ENCODE measurements at places on chromosomes 6 and 20.

- DNase-seq = no peak
These were observed 115.7 kb downstream of the AIG1 start for GRCh38 chr6:143176090-143177021.

DNA sequence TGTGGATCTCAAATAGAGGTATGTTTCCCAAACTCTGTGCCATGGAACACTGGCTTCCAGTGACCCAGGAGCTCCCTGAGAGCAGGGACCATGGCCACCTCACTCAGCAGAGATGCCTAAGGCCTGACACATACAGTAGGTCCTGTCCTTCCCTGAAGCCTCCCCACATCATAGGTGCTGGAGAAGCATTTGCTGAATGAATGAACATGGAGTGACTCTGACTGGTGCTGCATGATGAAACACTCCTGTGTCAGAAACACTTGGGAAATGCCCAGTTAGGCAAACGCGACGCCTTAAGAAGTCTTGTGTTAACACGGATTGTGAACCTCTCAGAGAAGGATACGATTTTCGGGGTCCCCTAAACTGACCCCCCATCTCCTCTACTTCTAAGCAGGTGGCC lies 14.3 kb downstream of the SLA2 start:
- DNase-seq = no peak

DNA sequence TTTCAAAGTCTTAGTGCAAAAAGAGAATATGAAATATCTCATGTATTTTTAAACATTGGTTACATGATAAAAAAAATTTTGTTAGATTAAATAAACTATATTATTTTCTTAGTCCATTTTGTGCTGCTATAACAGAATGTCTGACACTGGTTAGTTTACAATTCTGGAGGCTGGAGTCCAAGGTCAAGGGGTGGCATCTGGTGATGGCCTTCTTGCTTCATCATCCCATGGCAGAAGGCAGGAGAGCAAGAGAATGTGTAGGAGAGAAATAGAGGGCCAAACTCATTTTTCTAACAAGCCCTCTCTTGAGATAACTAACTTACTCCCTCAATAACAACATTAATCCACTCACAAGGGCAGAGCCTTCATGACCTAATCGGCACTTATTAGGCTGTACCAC lies 11.5 kb upstream of the MCUR1 start:
- DNase-seq = no peak

DNA sequence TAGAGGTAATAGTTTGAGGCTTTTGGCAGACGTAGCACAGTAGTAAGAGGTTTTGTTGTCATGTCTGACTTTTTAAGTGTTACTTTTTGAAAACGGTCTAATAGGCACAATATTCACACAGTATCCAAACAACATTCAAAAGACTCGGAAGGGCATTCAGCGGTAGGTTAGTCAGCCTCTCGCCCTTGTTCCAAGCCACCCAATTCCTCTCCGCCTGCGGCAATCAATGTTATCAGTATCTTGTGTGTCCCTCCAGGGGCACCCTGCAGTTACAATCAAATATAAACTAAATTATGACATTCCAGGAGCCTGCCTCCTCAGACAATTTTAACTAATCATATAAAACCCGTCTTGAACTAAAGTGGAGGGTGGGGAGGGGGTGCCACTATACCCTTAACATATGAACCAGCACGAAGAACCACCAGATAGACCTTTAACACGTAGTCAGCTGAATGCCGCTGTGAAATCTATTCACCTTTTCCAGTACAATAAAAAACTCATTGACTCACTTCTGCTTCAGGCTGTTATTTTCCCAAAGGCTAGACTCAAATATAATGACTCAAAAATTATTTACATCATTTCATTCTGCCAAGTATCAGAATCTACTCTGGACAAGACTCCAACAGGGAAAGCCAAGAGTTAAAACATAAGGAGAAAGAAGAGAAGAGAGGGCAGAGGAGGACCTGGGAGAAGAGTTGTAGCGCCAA lies 1.6 kb downstream of the TENT5A start:
- DNase-seq = no peak

- no peak for DNase-seq
These were observed 202.4 kb downstream of the MOXD1 start for GRCh38 chr6:132198896-132199295.

GRCh38 chr20:22653658-22654642 lies 69.6 kb upstream of the FOXA2 start:
- no peak for DNase-seq

DNA sequence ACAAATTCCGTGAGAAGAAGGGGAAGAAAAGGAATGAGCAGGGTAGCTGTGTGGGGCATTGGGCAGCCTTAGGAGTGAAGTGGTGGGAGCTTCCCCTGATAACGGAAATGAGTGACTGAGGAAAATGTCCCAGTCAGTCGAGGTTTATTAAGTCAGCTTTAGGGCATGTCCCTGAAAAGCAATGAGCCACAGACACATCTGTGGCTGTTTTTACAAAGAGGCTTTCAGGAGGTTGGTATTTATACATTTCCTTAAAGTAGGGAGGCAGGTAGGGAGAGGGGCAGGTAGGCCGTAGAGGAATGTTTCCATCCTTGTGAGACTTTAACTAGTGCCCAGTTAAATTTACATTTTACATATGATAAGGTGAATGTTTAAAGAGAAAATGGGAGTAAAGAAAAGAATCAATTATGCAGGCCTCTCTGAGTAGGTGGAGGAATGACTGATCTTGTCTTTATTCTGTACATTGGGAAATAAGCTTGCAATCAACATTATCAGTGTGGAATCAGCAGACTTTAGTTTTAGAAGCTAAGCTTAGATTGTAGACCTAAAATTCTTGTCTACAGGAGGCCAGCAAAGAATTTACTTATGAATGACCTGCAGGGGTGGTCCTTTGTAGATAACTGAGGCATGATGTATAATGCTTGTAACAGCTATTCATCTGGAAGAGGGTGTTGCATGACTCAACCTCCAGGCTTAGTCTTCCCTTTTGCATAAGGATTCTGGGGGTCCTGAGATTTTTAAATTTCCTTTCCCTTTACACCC lies 18.5 kb downstream of the SLC22A2 start:
- no peak for DNase-seq

DNA sequence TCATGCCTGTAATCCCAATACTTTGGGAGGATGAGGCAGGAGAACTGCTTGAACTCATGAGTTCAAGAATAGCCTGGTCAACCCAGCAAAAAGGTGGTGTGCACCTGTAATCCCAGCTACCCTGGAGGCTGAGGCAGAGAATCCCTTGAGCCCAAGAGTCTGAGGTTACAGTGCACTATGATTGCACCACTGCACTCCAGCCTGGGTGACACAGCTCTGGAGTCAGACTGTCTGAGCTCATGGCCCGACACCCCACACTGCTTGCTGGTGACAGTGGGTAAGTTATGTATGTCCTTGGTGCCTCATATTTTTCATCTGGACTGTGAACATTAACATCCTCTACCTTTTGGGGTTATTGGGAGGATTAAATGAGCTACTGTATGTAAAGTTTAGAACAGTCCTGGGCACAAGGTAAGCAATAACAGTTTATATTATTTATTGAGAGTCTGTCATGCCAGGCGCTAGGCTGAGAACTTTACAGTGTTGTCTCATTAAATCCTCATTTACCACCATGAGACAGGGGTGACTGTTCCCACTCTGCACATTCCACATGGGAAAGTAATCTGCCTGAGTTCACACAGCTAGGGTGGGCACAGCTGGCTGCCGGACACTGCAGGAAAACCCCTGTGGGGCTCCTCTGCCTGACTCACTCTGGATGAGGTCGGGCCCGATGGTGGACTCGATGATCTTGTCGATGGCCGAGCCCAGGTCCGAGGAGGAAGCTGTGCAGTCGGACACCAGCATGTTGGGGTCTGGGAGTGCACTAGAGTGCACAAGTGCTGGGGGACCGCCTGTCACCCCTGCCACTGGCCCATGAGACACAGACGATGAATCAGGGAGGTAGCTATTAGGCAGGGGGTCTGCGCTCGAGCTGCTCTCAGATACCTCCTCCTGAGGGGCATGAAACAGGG lies 2.9 kb downstream of the ZNF335 start:
- no peak for DNase-seq

GRCh38 chr6:160960839-160961238 lies 30.7 kb upstream of the MAP3K4 start:
- DNase-seq = no peak

- no peak for DNase-seq
These were observed 337.4 kb downstream of the GRIK2 start for GRCh38 chr6:101730954-101731353.

- DNase-seq = no peak
These were observed 1.7 kb downstream of the CDC25B start for GRCh38 chr20:3797592-3798372.

GRCh38 chr6:7268362-7268761 lies 44.6 kb downstream of the SSR1 start:
- no peak for DNase-seq

DNA sequence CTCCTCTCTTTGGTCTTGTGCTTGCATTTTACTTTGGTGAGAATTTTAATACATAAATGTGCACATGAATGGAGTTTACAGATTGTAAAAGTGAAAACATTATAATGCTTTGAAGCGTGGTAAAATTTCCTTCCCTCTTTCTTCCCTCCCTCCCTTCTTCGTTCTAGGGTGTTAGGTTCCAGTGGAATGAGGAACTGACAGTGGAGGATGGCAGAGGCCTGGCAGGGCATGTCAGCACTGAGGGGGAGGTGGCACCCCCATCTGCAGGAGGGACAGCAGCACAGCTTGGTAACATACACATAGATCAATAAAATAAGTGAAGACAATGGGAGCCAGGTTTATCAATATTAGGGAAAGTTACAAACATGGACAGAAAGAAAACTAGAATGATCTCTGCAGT lies 47.5 kb downstream of the RNASET2 start:
- no peak for DNase-seq

DNA sequence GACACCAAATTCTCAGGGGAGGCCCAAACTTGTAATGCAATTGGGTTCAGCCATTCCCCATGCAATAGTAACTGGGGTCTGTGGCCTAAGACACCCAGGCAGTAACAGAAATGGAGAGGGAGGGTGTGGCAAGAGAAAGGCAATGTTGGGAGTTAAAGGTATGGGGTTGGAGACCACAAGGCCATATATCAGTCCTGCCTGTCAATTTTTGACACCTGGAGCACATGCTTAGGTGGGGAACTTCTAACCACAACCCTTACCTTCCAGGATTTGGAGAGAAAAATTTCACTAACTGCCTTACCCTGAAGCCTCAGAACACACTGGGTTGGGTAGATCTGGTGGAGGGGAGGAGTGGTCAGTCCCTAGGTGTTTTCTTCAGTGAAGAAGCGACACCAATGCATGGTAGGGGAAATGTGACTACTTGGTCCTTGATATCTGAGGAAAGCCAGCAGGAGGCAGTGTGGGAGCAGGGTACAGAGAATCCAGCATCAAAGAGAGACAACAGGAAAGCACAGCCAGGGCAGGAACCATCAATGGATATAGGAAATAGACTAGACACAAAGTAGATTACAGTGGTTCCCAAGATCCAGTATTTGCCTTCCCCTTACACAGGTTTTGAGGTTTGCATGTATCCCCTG lies 6.8 kb upstream of the USP49 start:
- DNase-seq = no peak

- no peak for DNase-seq
These were observed 141.6 kb upstream of the NRN1 start for GRCh38 chr6:6148192-6148815.

DNA sequence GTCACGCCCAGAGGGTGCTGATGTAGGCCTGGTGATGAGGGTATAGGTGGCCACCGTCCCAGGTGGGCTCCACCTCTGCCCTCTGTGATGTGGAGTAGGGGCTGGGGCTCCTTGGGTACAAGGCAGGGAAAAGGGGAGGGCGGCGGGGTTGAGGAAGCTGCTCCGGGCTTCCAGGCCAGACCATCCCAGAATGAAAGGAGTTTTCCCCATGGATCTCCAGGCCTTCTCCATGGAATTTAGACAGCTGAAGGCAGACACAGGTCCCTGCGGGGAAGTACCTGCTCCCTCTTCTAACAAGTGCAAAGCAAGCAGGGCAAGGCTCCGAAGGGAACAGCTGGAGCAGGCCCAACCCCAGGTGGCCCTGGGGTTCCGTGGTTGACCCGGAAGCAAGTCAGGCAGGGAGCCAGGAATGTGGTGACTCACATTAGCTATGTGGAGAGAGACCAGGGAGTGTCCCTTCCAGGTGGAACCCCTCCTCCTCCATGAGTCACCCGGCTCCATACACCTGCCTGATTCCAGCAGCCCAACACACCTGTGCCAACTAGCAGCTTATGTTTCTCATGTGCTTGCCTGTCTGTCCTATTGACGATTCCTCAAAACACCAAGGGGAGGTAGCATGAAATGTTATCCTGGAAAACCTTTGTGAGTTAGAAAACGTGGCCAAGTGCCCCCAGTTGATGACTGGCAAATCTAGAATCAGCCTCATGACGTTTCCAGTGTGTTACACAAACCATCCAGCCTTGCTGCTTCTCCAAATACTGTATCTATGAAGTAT lies 59.7 kb upstream of the SNX9 start:
- peak; percentile 22 for DNase-seq

DNA sequence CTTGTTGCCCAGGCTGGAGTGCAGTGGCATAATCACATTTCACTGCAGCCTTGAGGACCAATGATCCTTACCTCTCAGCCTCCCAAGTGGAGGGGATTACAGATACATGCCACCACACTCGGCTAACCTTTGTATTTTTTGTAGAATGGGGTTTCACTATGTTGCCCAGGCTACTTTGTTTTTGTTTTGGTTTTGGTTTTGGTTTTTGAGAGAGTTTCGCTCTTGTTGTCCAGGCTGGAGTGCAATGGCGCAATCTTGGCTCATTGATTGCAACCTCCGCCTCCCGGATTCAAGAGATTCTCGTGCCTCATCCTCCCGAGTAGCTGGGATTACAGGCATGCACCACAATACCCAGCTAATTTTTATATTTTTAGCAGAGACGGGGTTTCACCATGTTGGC lies 105.5 kb downstream of the BMP7 start:
- DNase-seq = no peak

GRCh38 chr6:8859501-8859900 lies 424.2 kb upstream of the SLC35B3 start:
- DNase-seq = no peak

- DNase-seq = no peak
These were observed 125.3 kb downstream of the REV3L start for GRCh38 chr6:111357705-111358104.

DNA sequence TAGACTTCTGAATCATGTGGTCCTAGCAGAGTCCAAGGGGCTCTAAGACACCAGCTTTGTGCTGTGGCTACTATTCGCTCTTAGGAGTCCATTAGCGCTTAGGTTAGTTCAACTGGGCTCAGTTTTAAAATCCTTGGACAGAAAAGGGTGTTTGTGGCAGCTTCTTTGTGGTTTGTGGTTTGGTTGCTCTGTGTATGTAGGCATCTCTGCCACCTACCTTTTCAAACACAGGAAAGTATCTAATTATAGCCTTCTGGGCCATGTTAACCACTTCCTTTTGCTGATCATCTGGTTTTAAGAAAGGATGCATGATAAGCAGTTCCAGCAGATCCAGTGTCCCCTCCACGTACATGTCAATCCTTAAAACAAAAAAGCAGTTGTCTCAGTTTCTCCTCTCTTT lies 10.8 kb downstream of the GSTA4 start:
- DNase-seq = no peak

- no peak for DNase-seq
These were observed 93.2 kb downstream of the IRF4 start for GRCh38 chr6:484746-485145.

DNA sequence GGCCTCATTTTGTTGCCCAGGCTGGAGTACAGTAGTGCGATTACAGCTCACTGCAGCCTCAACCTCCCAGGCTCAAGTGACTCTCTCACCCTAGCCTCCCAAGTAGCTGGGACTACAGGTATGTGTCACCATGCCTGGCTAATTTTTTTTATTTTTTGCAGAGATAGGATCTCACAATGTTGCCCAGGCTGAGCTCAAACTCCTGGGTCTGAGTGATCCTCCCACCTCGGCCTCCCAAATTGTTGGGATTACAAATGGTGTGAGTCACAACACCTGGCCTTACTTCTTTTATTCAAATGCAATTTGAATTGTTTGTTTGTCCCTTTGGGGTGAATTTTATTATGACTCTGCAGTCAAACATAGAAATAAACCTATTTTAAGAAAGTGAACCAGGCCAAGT lies 131.7 kb upstream of the SLC22A16 start:
- DNase-seq = no peak

Measured in frontal cortex (tissue), 4 donors.